Retinal pigment epithelial cell (primary cell): ENCODE measurements at places on chromosomes 2 and 18.

DNA sequence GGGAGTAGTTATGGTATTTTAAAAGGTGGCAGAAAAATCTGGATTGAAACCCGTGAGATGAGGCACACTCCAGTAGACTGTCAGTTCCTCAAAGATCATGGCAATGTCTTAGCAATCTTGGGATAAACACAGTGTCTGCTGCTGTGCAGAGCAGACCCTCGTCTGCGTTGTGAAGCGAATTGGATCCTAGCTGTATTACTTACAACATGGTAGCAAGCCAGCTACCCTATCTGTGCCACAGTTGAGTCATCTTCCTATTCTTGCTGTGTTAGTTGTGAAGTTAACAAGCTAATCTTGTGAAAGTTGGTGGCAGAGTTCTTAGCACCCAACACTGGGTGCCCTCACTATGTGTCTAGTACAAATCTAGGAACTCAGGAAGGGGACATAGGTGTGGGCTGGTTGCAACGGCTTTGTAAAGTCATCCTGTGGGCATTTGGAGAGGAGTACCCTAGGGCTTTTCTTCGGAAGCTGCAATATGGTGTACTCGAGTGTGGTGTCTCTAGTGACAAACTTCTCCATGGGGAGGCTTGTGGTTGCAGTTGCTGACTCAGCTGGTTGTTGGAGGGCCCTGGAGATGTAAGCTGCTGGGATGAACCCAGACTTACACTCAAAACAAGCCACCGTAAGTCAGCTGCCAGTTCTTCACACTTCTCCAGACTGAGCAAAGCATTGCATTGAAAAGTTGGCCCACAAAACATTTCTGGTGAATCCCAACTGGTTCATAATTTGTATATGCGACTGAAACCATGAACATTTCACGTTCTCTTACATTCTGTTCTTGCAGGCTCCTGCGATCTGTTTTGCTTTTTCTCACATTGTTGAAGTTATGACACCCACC lies 61.5 kb downstream of the ADCYAP1 start:
- no peak for DNase-seq

DNA sequence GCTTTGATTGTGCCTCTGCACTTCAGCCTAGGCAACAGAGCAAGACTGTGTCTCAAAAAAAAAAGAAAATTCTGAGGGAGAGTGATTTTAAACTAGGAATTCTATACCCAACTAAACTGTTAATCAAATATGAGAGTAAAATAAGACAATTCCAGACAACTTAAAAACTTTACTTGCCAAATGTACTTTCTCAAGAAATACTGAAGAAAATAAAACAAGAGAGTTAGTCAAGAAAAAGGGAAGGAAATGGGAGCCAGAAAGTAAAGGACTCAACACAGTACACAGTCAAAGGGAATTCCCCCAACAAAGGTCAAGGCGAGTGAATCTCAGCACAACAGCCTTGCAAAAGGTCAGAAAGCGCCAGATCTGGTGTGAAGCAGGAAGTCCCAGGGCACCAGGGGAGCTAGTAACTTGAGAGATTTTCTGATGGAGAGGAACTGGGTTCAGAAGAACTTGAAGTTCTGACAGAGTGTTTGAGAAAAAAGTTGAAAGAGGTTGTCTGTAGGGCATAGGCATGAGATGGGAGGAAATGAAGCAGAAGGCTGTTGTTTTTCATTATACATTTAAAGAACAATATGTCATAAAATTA lies 22.6 kb upstream of the TBC1D8 start:
- no peak for DNase-seq

DNA sequence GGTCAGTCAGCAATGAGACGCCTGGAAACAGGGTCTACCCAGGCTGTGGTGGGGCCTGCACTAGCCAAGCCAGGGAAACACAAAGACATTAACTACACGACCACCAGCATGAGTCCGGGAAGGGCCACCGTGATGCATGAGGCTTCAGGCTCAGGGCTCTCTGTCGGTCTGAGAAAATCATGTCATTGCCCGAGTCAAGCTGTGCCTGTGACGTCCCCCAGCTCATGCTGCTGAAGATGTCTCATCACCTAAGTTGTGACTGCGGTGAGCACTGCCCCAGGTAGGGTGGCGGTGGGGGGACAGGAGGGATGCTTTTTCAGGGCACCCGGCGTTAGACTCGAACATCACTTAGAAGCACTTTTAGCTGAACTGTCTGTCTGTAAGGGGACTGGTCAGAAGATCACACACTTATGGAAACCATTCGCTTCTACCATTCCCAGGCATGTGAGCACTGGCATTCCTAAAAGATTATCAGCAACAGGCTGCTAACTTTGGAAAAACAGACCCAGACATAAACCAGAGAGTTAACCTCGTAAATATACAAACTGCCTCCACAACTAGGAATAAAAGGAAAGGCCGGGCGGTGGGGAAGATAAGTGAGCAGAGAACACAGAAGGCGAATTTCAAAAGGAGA lies 234.5 kb downstream of the HDAC4 start:
- DNase-seq, result no peak

- no peak for DNase-seq
Measured at GRCh38 chr18:61025596-61025995, 307.6 kb upstream of the CDH20 start.

GRCh38 chr18:46379323-46379950 lies 275.3 kb downstream of the HAUS1 start:
- DNase-seq, result no peak

- DNase-seq, result no peak
Measured at GRCh38 chr2:7866825-7867224, 815.0 kb upstream of the ID2 start.

DNA sequence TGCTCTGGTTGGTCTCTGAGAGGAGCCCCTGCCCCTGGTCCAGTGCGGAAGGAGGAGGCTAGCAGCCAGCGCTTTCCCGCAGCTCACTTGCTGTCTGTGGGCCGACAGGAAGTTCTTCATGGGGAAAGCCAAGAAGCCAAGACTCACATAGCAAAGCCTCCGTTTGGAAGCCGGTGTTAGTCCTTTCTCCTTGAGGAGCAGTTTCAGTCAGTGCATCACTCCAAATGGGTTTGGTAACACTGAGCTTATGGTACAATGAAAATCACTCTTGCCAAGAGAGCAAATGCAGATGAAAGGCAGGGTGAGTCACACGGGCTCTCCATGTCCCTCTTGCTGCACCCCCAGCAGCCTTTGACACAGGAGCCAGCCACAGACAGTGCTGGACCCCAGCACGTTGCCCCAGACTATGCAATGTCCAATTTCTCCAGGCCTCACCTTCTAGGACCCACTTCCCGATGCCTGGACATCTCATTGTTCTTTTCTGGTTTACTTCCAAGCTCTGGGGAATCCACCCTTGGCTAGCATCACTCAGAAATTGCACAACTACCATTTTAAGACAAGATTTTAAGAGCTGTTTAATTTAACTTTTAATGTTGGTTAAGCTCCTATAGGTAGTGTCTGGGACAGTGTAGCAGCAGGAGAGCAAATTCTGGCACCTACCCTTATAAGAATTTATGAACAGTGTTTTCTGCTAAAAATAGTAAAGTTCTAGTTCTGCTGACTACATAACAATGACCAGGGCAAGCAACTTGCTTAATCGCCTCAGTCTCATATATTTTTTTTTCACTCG lies 174.9 kb downstream of the ASB1 start:
- no peak for DNase-seq

- no peak for DNase-seq
Measured at GRCh38 chr2:20516646-20517341, 69.9 kb downstream of the RHOB start.

DNA sequence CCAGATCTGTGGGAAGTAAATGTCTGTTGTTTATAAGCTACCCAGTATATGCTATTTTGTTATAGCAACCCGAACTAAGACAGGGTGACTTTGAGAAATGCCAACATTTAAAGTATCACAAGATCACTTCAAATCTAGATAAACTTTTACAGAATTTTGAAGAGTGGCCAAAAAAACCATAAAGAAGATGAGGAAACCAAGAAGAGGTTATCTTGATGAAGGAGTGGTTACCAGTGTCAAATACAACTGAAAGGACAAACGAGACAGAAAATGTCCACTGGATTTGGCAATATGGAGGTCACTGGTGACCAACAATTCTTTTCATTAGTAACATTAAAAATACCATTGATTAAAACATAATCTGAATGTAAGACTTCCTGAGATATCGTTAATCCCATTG lies 235.7 kb downstream of the DYM start:
- no peak for DNase-seq

GRCh38 chr2:176577054-176577453 lies 307.8 kb downstream of the MTX2 start:
- DNase-seq, result no peak
